CD4-positive, CD25-positive, alpha-beta regulatory T cell (primary cell): ENCODE measurements at places on chromosomes 2 and 18.

- H3K4me3 ChIP-seq, result no peak overlapping the region
- no peak overlapping the region for H3K27ac ChIP-seq
- no peaks in the 10 kb centered on the region for H3K4me1 ChIP-seq
Measured at GRCh38 chr2:135936524-135936923, 48.9 kb downstream of the DARS1 start.

DNA sequence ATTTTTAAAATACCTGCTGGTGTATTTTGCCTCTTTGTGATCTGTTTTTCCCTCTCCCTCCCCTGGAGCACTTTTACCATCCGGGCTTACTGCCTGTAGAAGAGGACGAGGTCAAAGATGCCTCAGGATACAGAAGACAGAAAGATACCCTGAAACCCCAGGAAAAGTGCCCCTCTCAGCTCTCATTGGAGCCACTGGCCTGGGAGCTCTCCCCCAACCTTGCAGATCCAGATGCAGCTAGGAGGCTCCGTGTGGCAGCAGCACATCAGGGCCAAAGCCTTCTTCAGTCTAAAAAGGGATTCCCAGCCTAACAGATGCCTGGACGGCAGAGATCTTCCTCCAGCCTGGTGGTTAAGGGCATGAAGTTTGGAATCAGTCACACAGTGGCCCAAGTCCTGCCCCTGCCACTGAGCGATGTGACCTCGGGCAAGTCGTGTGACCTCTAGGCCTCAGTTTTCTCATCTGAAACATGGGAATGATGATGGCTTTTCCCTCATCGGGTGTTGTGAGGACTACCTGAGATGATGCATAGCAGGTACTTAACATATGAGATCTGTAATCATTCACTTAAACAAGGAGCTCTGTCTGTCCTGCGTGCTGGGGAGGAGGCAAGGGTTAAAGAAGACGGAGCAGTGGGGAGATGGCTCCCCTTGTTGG lies 239.4 kb downstream of the DYSF start:
- H3K27me3 ChIP-seq, result no peaks in the 10 kb centered on the region
- H3K27ac ChIP-seq, result no peak overlapping the region
- no peak overlapping the region for H3K4me3 ChIP-seq

- no peaks in the 10 kb centered on the region for H3K4me1 ChIP-seq
- H3K27me3 ChIP-seq, result no peaks in the 10 kb centered on the region
- H3K27ac ChIP-seq, result no peak overlapping the region
- DNase-seq, result no peak
- H3K36me3 ChIP-seq, result no peaks in the 10 kb centered on the region
Measured at GRCh38 chr2:102094917-102095316, 47.6 kb upstream of the IL1R1 start.

DNA sequence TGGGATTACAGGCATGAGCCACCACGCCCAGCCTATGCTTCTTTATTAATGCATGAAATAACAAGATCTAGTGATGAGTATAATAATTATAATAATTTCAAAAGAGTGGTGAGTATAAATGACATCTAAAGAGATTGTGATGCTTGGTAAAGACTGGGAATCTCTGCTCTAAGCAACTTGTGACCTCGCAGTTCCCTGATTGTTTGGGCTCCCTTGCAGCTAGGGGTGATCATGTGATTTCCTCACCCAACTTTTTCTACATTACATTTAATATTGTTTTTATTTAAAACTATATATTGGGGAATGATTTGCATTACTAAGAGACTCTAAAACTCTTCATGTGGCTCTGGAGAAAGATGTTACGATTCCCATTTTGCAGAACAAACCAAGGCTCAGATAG lies 4.1 kb upstream of the PPM1B start:
- H3K4me1 ChIP-seq, result no peaks in the 10 kb centered on the region
- H3K4me3 ChIP-seq, result no peak overlapping the region
- no peaks in the 10 kb centered on the region for H3K27me3 ChIP-seq
- no peaks in the 10 kb centered on the region for H3K36me3 ChIP-seq
- H3K27ac ChIP-seq, result no peak overlapping the region
- DNase-seq, result no peak

DNA sequence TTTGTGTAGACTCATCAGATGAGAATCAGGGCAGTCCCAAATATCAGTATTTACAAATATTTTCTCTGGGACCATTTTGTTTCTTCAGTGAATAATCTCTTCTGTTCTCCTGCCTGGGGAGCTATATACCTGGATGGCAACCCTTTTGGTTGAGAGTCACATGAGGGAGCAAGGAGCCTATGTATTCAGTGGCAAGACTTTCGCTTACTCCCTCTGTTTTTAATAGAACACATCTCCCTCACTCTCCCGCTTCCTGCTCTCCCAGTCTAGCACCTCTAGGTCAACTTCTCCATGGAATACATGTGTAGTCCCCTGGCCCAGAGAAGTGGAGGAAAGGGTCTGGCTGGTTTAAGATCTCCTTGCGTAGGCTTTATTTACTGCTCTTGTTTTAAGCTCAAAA lies 600.3 kb downstream of the CCDC85A start:
- no peak overlapping the region for H3K4me3 ChIP-seq
- H3K36me3 ChIP-seq, result no peaks in the 10 kb centered on the region
- no peaks in the 10 kb centered on the region for H3K27me3 ChIP-seq
- H3K27ac ChIP-seq, result no peak overlapping the region
- DNase-seq, result no peak

DNA sequence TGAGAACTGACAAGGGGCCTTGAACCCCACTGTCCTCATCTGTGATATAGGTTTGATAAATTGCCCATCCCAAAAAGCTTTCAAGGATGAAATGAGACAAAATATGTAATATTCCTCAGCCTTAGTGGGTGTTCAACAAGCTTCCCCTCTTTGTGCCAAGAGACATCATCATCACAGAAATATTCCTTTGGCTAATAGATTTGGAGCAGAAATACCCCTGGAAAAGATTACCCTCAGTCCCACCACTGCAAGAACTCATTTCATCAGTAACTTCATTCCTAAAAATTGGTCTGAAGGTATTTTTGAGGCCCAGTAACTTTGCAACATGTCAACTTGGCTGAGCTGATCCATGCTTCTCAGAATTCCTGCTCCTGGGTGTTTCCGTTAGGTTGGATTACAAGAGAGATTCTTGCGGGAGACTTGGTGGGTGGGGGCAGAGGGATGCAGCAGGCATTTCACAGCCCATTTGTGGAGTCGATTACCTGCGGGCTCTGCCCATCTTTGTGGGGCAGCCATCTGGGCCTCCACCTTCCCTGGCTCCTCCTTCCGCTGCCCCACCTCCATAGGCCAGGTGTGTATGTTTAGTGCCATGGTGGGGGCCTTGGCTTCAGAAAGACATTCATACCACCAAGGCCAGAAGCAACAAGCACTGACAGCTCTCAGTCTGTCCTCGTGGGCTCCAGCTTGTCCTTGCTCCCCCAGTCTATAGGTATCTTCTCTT lies 263.9 kb downstream of the GLI2 start:
- no peaks in the 10 kb centered on the region for H3K27me3 ChIP-seq
- H3K4me1 ChIP-seq, result no peaks in the 10 kb centered on the region
- no peak overlapping the region for H3K4me3 ChIP-seq
- H3K27ac ChIP-seq, result no peak overlapping the region
- DNase-seq, result no peak
- H3K36me3 ChIP-seq, result no peaks in the 10 kb centered on the region

GRCh38 chr2:71704688-71705087 lies 251.3 kb downstream of the DYSF start:
- H3K36me3 ChIP-seq, result no peaks in the 10 kb centered on the region
- H3K4me3 ChIP-seq, result no peak overlapping the region
- no peaks in the 10 kb centered on the region for H3K4me1 ChIP-seq
- no peak overlapping the region for H3K27ac ChIP-seq
- no peak for DNase-seq
- H3K27me3 ChIP-seq, result no peaks in the 10 kb centered on the region

GRCh38 chr2:118569876-118570535 lies 277.4 kb downstream of the EN1 start:
- H3K36me3 ChIP-seq, result no peaks in the 10 kb centered on the region
- DNase-seq, result no peak
- no peaks in the 10 kb centered on the region for H3K4me1 ChIP-seq
- no peak overlapping the region for H3K27ac ChIP-seq
- H3K4me3 ChIP-seq, result no peak overlapping the region

- H3K27me3 ChIP-seq, result no peaks in the 10 kb centered on the region
- no peaks in the 10 kb centered on the region for H3K36me3 ChIP-seq
- H3K4me1 ChIP-seq, result no peaks in the 10 kb centered on the region
- DNase-seq, result no peak
Measured at GRCh38 chr18:27871726-27872125, 305.2 kb downstream of the CDH2 start.

DNA sequence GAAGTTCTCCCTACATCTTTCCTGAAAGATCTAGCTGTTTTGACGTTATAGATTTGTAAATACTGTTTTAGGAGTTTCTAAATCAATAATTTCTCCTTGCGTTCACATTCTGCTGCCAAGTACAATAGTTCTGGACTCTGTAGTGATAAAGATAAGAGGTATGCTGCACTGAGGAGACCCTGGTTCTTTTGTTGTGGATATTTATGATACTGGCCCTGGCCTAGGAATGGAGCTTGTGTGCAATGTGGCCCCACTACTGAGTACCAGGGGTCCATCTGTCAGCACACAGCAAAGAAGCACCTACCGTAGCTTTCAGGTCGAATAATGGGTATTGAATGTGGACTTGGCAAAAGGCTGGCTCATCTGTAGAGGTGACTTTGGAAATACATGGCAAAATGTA lies 85.0 kb downstream of the MAP3K20 start:
- no peaks in the 10 kb centered on the region for H3K4me1 ChIP-seq
- DNase-seq, result no peak
- H3K27me3 ChIP-seq, result no peaks in the 10 kb centered on the region
- no peaks in the 10 kb centered on the region for H3K36me3 ChIP-seq

DNA sequence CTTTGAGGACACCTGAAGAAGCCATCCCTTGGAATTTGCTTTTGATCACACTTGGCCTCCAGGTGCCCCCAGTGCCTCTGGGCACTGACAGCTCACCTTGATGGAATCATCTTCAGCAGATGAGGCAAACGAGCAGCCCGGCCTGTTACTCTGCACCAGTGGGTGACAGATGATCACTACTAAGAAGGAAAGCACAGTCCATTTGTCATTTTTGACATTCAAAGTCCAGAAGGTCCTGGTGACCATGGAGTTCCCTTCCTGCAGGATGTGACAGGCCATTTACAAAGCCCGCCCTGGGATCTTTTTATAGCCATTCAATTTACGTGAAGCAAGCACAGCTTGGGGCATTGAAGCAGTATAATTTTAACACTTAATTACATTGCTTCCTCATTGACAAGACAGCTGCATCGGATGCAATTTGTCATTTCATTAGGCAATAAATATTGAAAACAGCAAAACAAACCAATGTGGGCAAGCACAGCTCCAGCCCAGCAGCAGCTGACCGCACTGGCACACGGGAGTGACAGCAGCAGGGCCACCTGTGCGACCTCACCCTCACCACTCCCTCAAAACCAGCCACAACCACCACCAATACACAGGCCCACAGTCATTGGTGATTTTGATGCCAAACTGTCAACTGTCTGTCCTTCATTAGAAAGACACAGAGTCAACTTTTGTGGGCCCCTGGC lies 76.0 kb upstream of the SLC66A3 start:
- H3K36me3 ChIP-seq, result no peaks in the 10 kb centered on the region
- H3K27me3 ChIP-seq, result no peaks in the 10 kb centered on the region
- no peak for DNase-seq
- H3K27ac ChIP-seq, result no peak overlapping the region
- H3K4me3 ChIP-seq, result no peak overlapping the region

DNA sequence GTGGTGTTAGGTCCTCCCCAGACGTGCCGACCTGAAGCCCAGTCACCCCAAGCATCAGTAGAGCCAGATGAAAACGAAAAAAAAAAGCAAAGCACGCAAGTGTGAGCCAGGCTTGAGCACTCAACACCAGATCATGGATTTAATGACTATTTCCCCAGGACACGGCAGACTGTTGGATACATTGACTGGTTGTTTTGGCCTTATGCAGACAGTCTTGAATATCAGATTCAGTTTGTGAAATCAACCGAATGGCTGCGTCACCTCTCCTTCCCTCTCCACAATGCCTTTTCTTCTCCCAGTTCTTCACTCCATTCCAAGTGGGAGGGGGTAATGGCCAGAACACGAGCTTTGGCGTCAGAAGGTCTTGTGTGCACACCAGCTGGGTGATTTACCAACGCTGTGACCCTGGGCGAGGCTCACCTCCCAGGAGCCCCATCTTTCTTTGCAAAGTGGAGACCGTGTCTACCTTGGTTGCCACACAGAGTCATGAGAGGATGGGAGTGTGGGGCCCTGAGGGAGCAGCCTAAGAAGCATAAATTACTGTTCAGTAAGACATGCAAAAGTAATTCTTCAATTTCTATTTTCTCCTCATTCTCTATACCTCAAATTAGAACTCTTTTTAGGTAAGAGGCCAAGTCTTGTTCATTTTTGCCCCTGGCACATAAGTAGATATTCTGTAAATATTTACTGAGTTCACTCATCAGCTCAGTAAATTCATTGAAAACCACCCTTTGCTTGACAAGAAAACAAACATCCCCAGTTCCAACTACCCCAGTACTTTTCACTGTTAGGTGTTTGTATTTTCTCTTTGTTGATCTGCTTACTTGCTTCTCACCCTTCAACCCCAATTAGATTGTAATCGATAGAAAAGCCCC lies 181.1 kb upstream of the COPS8 start:
- no peaks in the 10 kb centered on the region for H3K36me3 ChIP-seq
- peaks cover 2% of the 10 kb centered on the region for H3K27me3 ChIP-seq
- H3K4me1 ChIP-seq, result no peaks in the 10 kb centered on the region
- DNase-seq, result no peak
- no peak overlapping the region for H3K4me3 ChIP-seq

- no peak overlapping the region for H3K4me3 ChIP-seq
- H3K4me1 ChIP-seq, result no peaks in the 10 kb centered on the region
- peaks cover 14% of the 10 kb centered on the region for H3K27me3 ChIP-seq
- DNase-seq, result no peak
- H3K36me3 ChIP-seq, result no peaks in the 10 kb centered on the region
Measured at GRCh38 chr2:43675646-43676321, 445 bp downstream of the C1GALT1C1L start.

DNA sequence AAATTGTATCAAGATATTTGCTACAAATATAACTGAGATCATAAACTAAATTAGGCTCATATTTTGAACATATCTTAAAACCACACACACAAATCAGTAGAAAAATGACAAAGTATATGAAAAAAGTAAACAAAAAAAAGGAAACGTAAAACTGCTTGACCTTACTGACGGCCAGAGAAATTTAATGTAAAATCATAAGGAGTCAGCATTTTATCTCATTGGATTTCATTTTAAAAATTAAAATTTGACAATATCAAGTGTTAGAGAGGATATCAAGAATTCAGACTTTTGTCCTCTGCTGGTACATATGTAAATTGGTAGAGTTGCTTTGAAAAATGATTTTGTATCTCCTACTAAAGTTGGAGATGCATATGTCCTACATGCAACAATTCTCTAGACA lies 209.2 kb upstream of the ZC3H15 start:
- H3K36me3 ChIP-seq, result no peaks in the 10 kb centered on the region
- DNase-seq, result no peak
- H3K27me3 ChIP-seq, result no peaks in the 10 kb centered on the region
- no peaks in the 10 kb centered on the region for H3K4me1 ChIP-seq
- H3K4me3 ChIP-seq, result no peak overlapping the region
- H3K27ac ChIP-seq, result no peak overlapping the region

DNA sequence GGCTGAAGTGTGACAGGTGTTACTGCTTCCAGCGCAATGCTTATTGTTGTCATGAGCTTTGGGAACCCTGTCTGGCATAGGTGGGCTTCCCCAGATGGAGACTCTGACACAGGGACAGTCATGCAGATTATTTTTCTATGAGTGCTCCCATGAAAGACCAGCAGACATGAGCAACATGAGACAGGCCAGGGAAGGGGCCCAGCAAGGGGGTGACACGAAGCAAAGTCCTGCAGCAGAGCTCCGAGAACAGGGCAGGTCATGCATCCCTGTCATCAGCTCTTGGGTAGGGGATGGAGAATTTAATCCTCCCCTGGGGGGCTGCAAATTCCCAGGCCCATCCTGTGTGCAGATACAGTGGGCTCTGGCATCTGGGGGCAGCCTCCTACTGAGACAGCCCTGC lies 77.4 kb downstream of the CTAGE1 start:
- H3K36me3 ChIP-seq, result no peaks in the 10 kb centered on the region
- no peak overlapping the region for H3K4me3 ChIP-seq
- DNase-seq, result no peak
- H3K4me1 ChIP-seq, result no peaks in the 10 kb centered on the region
